ENCODE measurements at places on chromosomes 2 and 18.

GRCh38 chr2:128396500-128396891 lies 77.8 kb upstream of the HS6ST1 start:
- no peak for DNase-seq

DNA sequence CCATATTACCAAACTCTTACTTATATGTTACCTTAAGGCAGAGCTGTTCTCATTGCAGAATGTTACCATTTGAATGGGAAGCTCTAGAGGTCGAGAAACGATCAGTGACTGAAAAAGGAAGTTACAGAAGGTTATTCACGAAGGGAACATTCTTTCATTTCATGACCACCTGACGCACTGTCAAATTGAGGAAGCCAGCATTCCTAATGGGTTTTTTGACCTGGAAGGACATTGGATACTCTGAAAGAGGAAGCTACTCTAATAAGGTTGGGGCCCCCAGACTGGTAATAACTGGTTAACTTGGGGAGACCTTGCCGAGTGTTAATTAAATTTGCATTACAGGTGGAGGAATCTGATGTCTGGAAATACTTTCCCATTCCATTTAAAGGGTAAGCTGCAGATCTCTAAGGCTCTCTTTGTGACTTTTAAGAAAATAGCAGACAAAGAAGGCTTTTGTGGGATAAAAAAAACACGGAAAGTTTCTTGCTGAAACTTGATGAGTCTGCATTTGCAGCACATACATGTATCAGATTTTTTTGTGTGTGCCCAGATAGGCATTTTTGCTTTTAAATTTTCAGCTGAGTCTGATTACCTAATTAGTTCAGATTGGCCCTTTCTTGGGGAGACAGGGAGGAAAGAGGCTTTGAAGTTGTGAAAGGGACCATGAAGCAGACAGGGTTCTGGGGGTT lies 137.1 kb downstream of the LTBP1 start:
- DNase-seq, result no peak

DNA sequence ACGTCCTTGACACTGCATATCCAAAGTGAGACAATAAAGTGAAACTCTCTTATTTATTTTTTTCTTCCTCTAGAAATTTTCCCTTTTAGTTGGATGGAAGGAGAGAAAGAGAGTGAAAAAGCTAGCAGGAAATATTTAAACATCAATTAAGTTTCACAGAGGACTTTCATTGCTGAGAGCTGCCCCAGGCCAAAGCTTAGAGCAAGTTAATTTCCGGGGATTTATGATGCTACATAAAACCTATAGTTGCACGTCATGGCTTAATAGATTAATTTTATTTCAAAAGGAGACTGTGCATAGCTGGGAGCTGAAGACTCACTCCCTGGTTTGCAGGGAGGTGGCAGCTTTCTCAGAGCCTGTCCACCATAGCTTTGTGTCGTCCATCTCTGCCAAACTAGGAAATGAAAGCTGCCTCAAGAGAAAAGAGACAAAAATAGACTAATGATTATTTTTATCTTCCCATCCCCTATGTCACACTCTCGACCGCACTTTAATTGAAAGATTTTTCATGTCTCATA lies 323.3 kb upstream of the RAB6C start:
- no peak for DNase-seq

DNA sequence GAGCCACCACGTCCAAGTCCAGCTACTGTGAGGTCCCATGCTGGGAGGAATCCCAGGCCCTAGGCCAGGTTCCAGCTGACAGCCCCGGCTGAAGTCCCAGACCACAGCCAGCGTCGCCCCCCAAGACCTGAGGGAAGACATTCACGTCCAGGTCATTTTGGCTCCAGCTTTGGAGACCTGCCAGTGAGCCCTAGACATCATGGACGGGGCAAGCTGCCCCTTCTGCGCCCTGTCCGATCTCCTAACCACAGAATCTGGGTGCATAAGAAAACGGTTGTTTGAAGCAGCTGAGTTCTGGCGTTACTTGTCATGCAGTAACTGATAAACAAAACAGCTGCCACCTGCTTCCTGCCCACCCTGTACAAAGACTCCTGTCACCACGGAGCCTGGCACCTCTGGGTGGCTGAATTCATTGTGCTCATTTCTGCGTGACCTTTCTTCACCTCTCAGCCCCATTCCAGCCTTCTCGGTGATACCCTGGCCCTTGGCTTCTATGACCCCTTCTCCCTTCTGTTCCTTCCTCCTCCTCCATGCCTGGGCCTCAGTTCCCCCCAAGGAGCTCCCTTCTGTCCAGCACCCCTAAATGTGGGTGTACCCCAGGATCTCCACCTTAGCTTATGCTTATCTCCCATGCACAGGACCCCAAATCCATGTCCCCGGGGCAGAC lies 72.6 kb upstream of the SMAD7 start:
- DNase-seq, result peak; percentile 80

GRCh38 chr18:35252466-35252865 lies 11.6 kb downstream of the ZNF397 start:
- DNase-seq, result no peak

GRCh38 chr2:48279344-48280090 lies 250.4 kb upstream of the STON1 start:
- no peak for DNase-seq

DNA sequence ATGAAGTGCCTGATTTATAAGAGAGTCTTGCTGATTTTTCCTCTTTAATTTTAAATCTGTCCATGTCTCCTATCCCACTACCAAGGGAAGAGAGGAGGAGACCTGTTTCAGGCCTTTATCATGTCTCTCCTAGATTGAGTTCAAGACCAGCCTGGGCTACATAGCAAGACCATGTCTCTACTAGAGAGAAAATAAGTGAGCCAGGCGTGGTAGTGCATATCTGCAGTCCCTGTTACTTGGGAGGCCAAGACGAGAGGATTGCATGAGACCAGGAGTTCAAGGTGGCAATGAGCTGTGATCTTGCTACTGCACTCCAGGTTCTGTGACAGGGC lies 20.0 kb downstream of the EML4 start:
- no peak for DNase-seq

DNA sequence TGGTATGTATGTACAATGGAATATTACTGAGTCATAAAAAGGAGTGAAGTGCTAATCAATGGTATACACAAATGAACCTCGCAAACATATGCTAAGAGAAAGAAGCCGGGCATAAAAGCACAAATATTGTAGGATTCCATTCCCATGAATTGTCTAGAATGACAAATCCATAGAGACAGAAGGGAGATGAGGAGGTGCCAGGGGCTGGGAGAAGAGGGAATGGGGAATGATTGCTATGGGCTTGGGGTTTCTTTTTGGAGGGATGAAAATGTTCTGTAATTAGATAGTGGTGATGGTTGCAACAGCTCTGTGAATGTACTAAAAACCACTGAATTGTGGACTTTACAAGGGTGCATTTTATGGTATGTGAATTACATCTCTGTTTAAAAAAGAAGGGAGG lies 73.5 kb downstream of the GLI2 start:
- no peak for DNase-seq

DNA sequence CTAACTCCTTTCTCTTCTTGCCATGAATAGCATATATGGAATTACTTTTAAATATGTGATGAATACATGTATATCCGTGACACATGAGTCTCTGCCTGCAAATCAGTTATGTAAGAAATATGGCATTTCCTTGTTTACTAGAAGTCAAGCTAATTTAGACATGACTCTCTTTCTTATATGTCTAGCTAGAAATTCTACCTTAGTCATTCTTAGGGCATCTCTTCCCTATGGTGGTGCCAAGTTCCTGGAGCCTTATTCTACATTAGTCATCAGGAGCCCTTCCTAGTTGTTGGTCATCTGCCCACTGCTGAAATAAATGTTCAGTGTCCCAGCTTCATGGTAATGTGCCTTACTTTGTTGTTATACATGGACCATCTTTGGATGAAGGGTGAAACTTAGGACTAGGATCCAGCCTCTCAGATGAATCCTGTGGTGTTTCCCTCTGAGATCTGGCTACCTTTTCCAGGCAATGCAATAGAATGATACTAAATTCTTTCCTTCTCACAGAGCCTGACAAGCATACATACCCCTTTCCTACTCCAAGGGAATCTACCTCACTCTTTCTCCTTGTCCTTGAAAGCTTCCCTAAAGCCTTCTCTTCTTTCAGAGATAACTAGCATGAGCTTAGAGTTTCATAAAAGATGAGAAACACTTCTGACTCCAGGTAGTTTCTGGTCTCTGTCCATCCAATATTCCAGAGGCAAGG lies 415.3 kb upstream of the VWC2L start:
- DNase-seq, result no peak

DNA sequence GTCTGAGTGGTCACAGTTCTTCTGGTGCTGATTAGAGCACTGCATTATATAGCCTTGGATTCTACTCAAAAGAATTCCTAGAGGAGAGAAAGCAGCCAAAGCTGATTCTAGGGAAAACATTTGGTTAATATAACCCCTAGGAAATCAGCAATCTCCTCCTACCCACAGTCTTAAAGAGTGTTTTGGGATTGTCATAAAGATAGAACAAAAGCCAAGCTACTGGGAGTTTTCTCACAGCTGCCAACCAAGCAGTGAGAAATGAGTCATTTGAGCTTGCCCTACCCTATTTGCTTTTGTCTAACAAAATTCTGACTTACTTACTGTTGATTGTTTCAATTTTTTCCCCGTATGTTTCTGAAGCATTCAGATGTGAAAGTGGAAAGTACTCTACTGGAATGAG lies 469.3 kb downstream of the PLCL1 start:
- DNase-seq, result no peak

- DNase-seq, result no peak
These were observed 81.3 kb upstream of the KYNU start for GRCh38 chr2:142796161-142796560.

DNA sequence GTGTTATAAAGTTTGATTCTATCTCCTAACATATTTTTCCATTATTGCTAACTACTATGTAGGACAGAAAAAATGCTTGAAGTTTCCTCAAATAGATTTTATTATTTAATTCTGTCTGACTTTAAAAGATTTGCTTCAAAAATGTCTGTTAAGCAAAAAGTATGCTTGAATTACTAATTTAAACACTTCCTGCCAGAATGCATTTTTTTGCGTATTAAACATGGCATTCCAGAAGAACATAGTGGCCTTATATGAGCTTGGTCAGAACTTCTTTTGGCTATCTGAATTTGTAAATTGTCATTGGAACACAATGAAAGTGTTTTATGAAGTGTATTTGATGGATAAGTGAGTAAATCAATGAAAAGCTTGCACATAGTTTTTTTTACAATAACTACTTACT lies 37.8 kb downstream of the MBD5 start:
- no peak for DNase-seq

- no peak for DNase-seq
These were observed 865 bp downstream of the GALR1 start for GRCh38 chr18:77250501-77250925.

DNA sequence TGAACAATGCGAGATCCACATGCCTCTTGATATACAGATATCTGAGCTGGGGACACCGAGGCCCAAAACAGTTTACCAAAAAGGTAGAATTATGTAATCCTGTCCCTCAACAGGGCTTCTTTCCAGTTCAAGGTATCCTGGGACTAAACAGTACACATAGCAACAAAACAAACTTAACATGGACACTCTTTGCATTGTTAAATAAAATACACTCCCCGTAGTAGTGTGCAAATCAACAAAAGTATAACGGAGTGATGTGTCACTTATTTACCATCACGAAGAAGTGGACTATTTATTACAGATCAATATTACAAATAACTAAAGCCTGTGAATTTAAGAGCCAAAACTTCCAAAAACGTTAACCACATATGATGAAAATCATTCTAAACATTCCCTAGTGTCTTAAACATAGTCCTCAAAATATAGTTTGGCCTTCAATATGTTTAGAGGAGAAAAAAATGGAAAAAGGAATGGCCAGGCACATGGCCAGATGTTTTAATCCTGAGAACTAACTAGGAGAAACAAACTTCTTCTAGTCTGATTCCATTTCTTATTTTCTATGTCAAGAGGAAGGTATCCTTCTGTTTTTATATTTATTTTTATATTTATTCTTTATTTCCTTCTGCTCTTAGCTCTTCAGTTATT lies 377.5 kb downstream of the OSR1 start:
- DNase-seq, result no peak

GRCh38 chr18:26813043-26813442 lies 52.5 kb downstream of the AQP4 start:
- DNase-seq, result no peak

GRCh38 chr2:208638059-208638458 lies 231.5 kb downstream of the PTH2R start:
- DNase-seq, result no peak

DNA sequence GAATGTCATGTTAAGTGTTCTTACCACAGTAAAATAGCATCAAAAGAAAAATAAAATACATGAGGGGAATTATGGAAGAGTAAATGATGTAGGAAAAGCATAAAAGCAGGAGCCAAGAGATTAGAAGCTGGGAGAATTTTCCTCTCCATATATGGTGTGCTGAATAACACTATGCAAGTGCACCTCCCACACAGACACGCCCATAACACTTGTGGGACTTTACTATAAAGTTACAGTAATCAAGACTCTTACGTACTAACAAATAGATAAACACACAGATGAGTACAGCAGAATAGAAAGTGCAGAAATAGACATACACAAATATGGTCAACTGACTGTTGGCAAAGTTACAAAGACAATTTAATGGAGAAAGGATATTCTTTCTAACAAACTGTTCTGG lies 16.0 kb upstream of the SPHKAP start:
- DNase-seq, result no peak

- DNase-seq, result no peak
These were observed 1.9 kb upstream of the NEUROD1 start for GRCh38 chr2:181682026-181682789.

- no peak for DNase-seq
These were observed 85.3 kb upstream of the RAB27B start for GRCh38 chr18:54742659-54743604.

DNA sequence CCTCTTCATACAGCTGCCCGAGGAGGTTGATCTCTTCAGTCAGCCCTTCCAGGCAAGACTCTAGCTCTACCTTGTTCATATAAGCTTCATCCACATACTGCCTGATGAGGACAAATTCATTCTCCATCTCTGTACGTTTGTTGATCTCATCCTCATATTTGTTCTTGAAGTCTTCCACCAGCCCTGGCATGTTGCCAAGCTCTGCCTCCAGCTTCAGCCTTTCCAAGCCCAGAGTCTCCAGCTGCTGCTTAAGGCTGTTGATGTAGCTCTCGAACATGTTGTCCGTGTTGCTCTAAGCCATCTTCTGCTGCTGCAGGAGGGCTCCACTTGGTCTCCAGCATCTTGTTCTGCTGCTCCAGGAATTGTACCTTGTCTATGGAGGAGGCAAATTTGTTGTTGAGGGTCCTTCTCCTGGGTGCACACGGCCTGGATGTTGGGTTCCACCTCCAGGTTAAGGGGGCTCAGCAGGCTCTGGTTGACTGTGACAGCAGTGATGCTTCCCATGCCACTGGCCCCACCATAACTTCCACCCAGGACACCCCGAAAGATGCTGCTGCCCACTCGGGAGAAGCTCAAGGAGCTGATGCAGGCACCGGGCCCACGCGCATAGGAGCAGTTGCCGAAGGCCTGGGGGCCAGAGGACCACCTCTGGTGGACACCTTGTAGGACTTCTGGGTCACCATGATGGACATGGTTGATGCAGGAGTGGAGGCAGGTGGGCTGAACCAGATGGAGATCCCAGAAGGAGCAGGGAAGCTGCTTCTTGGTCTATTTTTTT lies 30.3 kb downstream of the ICA1L start:
- DNase-seq, result no peak

GRCh38 chr18:54991981-54992380 lies 32.7 kb upstream of the CCDC68 start:
- no peak for DNase-seq

Measured in bone marrow (tissue), 2 donors.